ENCODE measurements at places on chromosomes 13 and 19.

- DNase-seq, result no peak
Measured at GRCh38 chr19:4403005-4403761, 743 bp downstream of the CHAF1A start.

DNA sequence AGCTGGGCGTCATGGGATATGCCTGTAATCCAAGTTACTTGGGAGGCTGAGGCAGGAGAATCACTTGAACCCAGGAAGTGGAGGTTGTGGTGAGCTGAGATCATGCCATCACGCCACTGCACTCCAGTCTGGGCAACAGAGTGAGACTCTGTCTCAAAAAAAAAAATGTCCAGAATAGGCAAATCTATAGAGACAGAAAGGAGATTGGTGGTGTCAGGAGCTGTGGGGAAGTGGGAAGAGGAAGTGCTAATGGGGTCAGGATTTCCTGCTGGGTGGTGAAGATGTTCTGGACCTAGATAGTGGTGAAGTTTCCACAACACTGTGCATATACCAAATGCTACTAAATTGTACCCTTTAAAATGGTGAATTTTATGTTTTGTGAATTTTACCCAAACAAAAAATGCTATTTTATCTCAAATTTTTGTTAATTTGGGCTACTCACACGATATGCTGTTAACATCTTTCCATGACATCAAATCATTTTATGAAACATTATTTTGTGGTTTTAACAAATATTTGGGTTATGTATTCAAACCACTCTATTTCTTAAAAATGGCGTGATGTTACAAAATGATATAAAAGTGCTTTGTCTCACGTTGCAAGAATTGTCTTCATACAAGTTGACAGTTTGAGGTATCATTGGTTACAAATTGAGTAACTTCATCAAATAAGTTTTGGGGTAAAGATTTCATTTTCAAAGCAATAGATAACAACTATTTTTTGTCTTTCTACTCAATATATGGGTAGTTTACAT, 7.4 kb upstream of the CYP4F3 start:
- DNase-seq, result no peak

DNA sequence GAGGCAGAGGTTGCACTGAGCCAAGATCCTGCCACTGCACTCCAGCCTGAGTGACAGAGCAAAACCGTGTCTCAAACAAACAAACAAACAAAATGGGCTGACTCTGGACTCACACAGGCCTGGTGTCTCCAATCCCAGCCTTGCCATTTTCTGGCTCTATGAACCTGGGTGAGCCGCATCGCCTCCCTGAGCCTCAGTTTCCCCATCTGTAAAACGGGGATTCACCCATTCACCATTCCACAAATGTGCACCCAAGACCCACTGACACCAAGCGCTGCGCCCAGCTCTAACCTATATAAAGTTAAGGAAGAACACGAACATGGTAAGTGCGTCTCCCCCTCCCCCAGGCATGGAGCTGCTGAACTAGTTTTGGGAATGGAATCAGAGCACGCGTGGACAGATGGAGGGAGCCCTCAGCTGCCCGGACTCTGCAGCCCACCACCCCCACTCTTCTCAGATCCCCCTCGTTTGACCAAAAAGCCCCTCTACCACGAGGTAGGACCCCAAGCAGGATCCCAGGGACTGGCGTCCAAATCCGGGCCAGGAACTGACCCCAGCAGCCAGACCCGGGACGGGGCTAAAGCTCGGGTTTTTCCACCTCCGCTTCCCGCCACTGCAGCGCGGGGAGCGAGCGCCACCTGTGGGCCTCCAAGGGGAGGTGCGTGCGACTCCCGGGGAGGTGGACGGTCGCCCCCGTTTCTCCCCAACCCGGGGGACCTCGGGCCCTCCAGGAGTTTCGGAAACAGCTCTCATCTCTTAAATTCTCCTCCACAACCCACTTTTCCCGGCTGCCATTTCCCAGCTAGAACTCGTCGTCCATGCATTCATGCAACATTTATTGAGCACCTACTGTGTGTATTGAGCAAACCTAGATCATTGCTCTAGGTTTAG, 33.0 kb upstream of the ADGRE5 start:
- no peak for DNase-seq

DNA sequence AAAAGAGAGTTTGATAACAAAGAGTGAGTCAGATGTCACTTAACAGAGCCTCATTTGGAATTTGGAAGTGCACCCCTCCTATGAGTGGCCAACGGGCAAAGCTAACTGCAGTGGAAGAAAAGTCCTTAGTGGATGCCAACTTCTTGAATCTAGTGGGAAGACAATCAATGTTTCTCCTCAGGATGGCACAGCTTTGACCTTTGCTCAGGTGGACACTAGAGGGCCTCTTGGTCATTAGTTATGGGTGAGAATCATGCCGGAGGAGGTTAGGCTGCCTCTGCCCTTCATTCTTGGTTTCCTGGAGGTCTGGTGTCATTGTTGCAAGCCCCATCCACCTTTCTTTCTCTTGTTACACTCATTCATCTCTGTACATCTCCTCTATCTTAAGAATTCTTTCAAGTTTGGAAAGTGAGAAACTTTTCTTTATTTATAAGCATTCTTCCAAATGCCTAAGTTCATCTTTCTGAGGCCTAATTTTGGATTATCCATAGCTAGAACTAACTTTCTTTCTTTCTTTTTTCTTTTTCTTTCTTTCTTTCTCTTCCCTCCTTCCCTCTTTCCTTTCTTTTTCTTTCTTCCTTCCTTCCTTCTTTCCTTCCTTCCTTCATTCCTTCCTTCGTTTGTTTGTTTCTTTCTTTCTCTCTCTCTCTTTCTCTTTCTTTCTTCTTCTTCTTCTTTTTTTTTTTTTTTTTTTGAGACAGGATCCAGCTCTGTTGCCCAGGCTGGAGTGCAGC, 327.2 kb upstream of the TSHZ3 start:
- no peak for DNase-seq

DNA sequence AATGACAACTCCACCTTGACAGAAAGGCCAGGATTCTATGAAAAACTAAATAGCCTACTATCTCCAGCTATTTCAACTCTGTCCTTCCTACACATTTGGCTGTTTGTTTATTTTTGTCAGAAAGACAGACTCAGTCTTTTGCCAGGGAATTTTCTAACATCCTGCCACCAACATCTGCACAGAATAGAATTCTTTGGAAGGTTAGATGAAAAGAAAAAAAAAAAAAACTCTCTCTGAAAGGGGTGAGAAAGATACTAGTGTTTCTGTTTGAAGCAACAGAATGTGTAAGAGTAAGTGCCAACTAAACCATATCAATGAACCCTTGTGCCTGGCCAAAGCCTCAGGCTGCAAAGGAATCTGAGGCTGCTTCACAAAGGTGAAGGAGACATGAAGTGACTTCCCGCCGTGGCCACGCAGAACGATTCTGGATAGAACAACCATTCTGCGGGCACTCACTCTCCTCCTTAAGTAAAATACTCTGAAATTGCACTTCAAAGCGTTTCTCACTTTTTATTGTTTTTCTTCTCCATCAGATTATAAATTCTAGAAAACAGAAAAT, 498.2 kb downstream of the IRS2 start:
- DNase-seq, result no peak

GRCh38 chr13:41944229-41944628, 16.7 kb downstream of the VWA8 start:
- DNase-seq, result no peak

DNA sequence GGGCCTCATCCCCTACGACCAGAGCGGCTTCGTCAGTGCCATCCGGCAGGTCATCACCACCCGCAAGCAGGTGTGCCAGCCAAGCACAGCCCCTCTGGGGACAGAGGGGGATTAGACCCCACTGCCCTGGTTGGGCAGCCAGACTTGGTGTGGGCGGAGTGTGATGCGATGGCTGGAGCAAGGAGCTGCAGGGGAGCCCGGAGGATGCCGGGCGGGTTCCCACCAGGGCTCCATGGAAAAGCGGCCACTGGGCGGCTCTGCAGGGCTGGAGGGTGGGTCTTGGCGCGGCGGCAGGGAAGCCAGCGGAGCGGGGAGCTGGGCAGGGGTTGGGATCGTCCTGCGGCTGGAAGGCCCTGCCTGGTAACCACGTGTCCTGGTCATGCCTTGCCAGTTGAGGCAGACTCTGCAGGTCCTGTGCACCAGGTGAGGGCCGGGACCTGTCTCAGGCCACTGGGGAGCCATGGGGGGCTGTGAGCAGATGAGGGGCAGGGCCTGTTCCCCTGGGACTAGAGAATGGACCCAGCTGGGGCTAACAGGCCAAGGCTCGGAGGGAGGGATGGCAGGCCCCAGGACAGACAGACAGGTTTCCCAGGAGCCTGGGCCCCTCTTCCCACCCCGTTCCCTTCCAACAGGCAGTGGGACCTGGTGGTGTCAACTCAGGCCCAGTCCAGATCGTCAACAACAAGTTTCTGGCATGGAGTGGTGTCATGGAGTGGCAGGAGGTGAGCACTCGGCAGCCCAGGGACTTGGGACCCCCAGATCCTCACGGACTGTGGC, 6.3 kb downstream of the PTOV1 start:
- no peak for DNase-seq

DNA sequence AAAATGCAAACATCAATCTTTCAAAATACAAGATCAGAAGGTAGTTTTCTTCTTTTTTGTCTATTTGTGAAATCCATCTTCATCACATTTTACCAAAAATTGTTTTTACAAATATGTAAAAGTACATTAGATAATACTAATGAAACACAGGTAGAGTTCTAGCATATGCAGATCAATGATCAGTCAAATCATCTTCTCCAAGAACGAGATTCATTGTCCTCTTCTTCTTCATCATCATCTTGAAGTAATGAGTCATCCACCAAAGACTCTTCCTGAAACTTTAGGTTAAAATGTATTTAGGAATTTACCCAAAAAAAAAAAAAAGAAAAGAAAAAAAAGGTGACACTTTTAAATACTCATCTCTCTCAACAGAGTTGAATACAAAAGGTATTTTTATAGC, 85.6 kb downstream of the RBM26 start:
- no peak for DNase-seq

DNA sequence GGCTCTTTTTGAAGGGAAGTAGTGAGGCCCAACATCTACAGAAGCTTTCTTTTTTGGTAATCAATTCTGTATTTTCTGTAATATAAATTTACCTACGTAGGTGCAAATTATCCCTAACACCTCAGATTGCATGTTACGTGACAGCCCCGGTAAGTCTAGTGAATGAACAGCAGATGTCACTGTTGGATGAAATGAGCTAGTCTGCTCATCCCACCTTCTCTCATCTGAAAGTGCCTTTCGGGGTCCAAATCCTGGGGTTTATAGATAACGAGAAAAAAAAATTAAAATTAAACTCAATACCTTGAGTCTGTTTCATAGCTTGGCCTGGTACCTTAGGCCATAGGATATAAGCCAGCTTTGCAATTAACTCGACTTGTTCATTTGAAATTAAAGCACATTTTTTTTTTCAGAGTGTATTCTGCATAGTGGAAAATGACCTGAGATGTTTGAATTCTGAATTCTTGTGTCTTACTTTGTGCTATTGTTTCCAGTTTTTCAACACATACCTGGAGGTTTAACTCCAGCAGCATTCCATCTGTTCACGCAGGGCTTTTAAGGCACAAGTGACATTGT, 548.2 kb downstream of the GPC5 start:
- no peak for DNase-seq

GRCh38 chr19:39587496-39587895, 14.8 kb upstream of the LGALS13 start:
- no peak for DNase-seq

DNA sequence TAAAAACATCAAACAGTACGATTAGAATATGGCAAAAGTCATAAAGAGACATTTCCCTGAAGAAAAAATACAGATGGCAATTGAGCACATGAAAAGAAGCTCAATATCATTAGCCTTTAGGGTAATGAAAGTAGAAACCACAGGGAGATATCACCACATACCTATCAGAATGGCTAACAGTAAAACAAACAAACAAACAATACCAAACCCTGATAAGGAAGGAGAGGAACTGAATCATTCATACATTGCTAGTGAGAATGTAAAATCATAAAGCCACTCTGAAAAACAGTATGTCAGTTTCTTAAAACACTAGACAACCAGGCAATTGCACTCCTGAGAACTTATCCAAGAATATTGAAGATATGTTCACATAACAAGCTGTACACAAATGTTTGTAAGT, 1342.5 kb upstream of the SLC10A2 start:
- DNase-seq, result no peak

DNA sequence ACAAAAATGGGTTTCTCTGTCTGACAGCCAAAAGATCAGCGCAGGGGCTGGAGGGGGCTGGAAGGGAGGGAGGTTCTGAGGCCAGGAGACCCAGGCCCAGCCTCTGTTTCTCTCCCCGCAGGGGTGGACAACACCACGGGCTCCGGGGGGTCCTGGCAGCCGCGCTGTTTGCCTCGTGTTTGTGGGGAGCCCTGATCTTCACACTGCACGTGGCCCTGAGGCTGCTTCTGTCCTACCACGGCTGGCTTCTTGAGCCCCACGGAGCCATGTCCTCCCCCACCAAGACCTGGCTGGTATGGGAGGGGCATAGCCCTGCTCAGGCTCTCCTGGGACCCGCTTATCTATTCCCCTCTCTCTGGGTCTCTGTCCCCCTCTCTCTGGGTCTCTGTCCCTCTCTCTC, 9.6 kb downstream of the CPT1C start:
- no peak for DNase-seq

DNA sequence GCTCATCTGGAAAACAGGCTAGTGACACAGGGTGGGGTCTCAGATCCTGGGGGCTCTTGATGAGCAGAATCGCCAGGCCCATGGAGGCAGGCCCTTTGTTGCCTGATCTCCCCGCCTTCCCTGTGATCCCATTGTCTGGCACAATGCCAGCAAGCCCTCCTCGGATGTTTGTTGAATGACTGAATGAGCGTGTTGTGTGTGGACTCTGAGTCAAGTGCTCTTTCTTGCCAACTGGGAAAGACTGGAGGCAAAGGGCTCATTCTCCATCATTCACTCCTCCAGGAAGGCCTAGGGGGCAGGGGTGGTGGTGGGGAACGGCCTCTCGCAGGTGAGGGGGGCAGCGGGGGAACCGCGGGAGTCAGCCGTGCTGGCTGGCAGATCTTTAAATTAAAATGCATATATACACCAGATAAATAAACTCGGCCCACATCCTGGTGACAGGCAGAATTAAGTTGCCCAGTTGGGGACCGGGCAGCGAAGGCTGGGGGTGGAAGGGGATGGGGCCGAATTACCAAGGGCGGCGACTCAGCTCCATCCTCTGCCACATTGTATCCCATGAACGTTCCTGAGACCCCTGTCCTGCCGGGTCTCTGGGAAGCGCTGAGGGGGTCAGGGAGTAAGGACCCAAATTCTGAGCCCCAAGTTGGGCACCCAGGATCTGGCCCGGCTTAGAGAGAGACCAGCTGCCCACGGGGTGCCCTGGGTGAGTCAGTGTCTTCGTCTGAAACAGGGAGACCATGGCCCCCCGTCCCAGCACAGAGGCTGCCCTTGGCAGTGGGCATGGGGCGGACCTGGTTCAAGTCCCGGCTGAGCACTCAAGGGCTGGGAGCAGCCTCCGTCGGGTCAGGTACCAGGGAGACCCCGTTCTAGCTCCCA, 24.5 kb downstream of the EFNA2 start:
- DNase-seq, result no peak

DNA sequence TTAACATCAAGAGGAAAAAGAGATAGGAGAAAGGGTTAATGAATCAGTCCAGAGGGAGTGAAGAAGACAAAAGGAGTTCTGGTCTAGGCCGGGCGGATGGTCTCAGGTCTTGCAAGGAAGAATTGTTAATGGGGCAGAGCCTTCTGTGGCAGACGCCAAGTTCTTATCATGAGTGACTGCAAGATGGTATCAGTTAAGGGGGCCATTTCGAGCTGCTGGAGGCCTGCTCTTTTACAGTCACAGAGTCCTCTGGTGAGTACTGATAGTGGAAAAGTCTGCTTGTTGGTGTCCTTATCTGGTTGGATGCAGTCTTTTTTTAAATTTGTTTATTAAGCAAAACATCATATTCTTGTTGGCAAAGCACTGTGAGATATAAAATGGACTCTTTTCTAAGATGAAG, 590.9 kb upstream of the SGCG start:
- DNase-seq, result no peak

Data from HS-27A (cell line).